ENCODE measurements at places on chromosomes 4 and X. TPM values are rescaled to one million over a fixed set of nuclear protein-coding genes. Genes with fewer than 3 reads are reported as not detected.

- no peak for DNase-seq
These were observed 15.3 kb downstream of the SMIM20 start for GRCh38 chr4:25929298-25929686.

DNA sequence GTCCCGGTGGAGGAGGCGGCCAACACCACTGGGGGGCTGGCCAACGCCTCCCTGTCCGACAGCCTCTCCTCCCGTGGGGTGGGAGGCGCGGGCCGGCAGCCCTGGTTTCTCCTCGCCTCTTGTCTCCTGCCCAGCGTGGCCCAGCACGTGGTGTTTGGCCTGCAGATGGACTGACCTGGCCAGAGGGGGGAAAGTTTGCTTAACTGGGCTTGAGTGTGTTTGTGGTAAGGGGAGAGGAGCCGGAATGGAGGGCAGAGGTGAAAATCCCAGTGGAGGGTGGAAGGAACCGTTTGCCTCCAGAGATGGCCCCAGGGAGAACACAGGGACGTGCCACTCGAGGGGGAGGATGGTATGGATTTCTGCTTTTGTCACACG, 27.6 kb downstream of the NYX start:
- no peak for DNase-seq

DNA sequence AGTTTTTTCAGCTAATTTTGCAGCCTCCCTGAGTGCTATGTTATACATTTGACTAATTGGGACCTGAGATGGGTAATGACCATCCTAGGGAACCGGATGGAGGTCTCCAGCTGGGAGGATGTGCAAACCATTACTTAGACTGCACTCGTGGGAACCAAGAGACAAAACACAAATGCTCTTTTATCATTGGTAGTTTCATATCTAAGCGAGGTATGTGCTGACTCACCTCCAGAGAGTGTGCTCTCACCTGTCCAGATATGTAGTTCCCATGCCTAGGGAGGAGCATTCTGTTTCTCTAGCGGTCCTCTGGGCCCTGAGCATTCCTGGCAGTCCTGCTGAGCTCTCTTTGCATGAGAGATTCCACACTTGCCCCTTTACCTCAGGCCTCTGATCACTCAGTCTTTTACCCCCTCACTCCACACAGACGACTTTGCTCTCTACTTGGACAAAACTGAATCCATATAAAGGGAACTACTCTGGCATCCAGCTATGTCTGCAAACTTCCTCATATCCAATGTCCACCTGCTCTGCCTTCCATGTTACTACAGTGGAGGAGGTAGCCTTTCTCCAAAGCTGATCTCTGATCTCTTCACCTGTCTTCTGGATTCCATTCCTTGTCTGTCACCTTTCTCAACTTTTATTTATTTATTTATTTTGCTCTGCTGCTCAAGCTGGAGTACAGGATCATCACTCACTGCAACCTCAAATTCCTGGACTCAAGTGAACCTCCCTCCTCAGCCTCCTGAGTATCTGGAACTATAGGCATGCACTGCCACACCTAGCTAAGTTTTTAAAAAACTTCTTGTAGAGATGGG, 88.4 kb downstream of the LRP2BP start:
- peak; percentile 50 for DNase-seq

ADGRG2 gene
- total RNA-seq: 6.4 TPM

NDST4 gene
- total RNA-seq: not detected

DNA sequence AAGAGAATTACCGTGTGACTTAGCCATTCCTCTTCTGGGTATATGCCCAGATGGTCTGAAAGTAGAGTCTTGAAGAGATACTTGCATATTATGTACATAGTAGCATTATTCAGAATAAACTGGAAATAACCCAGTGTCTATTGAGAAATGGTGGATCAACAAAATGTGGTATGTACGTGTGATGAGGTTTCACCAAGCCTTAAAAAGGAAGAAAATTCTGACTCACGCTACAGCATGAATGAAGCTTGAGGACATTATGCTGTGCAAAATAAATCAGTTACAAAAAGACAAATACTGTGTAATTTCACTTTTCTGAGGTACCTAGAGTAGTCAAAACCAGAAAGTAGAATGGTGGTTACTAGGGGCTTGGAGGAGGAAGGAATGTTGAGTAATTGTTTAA, 37.3 kb downstream of the GBA3 start:
- no peak for DNase-seq

GRCh38 chr4:8915201-8916200, 43.9 kb upstream of the HMX1 start:
- no peak for DNase-seq

- no peak for DNase-seq
These were observed 62.7 kb upstream of the FAM47B start for GRCh38 chrX:34879886-34880285.

DNA sequence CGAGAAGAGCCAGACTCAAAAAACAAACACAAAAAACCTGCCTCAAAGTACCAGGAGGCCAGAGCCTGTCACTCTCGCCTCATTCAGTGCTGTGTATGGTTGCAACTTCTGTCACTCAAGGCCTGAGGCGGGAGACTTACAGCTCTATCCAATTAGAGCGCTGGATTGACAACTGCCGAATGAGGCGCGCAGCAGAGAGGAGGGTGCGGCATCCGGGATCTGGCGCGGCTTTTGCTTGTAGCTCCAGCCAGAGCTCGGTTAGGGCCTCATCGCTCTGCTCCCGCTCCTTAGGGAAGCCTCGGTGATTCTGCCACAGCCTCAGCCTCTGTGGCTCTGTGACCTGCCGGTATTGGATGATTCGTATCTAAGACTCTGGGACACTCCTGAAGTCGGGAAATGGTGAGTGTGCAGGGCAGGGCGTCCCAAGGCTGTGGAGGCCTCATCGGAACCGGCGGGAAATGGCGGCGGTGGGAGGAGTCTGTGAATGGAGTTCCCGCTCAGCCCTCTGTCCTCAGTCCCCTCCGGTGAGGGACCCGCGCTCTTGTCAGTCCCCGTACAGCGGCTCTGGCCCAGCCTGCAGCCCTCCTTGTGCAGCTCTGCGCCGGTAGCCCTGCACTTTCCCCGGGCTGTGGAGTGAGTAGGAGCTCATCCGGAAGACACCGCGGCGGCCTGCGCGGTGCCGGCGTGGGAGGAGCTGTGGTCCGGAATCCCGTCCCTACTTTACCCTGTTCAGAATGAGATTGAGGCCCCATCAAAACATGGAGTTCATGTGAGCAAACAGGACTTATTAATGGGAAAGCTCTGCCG, at the start of gene ZNF718:
TSS of gene ZNF718 (plus strand) at position 227 of the 807 bp plus-strand sequence. CDS start at position 397, 170 bp downstream.
- peak; percentile 98 for DNase-seq

- no peak for DNase-seq
These were observed 38.0 kb upstream of the SPON2 start for GRCh38 chr4:1210241-1210841.
